Lung (tissue), 17 donors: ENCODE measurements at places on chromosomes 2 and 18. TPM values are rescaled to one million over a fixed set of nuclear protein-coding genes. Genes with fewer than 3 reads are reported as not detected.

- no peak for DNase-seq
These were observed 18.9 kb upstream of the ITGA4 start for GRCh38 chr2:181438261-181438660.

DNA sequence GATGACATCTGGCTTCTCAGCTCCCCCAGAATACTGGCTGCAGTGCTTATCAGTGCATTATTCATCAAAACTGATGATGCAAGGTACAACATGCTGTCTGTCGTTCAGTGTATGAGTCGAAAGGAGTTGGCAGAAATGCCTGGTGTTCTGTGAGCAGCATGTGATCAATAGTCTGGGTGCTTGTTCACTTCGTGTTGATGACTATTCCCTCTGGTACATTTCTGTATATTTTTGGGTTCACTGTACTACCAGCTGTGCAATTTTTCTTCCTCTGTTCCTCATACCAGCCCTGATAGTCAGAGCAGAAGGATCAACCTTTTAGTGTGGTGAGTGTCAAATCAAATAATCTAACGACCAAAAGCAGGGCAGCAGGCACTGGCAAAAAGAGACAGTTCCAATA is 59.0 kb upstream of the KLHL14 start:
- no peak for DNase-seq

- DNase-seq: no peak
These were observed 291.2 kb downstream of the RAD51AP2 start for GRCh38 chr2:17226941-17227490.

- DNase-seq: no peak
These were observed 584 bp downstream of the BOLA3 start for GRCh38 chr2:74146929-74147726.

- no peak for DNase-seq
These were observed 106.8 kb downstream of the CYP26B1 start for GRCh38 chr2:72040629-72041571.

Gene CDH2
- total RNA-seq: 5.0 TPM

DNA sequence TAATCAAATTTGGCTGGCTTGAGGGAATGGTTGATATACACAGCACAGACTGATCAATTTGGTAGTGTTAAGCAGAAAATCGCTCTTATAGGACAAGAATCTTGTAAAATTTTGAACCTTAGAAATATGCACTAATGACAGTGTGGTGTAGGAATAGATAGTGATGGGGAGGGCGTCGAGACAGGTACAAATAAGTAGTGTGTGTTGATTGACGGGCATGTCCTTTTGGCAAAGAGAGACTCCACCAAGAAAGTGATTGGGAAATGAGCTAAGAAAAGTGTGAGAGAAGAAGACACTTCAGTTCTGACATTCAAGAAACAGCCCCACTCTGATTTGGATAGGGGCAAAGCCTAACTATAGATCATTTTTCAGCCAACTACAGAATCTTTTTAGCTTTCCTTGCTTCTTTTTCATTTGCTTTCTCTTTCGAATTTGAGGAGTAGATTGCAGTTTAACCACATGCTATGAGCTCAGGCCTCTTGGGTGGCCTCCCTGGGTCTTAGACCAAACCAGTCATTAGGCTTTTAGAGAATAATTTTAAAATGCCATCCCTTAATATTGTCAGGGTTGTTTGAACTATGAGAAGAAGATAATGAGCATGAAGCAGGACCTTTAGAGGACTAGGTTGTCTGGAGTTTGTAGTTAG is 127.1 kb downstream of the CERS6 start:
- DNase-seq: no peak

DNA sequence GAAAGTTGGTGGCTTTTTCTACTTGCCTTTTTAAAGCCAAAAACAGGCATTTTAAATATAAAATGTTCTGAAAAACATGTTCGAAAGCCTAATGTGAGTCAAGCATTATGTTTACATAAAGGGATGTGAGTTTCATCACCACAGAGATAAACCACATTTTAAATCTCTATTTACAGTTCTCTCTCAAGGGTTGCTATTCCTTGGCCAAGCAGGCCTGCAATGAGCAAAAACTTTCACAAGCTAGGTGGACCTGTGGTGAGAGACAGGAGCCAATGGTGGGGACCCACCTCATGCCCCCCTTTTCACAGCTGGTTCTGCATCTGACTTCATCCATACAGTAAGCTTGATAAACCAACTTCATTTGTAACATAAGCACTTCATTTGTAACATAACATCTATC is 65.1 kb downstream of the CUL3 start:
- DNase-seq: peak; percentile 40

DNA sequence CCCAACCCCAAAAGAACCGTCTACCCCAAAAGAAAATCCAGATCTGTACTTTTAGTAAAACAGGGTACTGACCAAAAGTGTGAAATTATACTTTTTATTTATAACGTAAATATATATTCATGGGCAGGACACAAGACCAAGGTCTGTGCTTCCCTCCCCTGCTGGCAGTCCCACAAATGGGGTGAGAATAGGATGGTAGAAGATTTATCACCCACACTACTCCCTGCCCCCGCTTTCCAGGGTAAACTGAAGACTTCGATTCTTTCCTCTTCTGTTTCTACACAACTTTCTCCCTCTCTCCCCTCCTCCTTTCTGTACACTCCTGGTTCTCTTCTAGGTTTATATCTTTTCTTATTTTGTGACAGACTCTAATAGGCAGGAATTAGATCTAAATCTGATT is 79.7 kb downstream of the MDH1 start:
- DNase-seq: no peak

Gene MROH2A
- total RNA-seq: not detected

GRCh38 chr18:22790545-22791309 is 142.4 kb upstream of the RBBP8 start:
- peak; percentile 63 for DNase-seq

Gene SOWAHC
- 12.8 TPM for total RNA-seq

- no peak for DNase-seq
These were observed 4.3 kb downstream of the VAPA start for GRCh38 chr18:9918016-9918680.

- no peak for DNase-seq
These were observed 528.8 kb downstream of the STK39 start for GRCh38 chr2:167718560-167718959.

Gene PLCD4
- 1.1 TPM for total RNA-seq

- DNase-seq: no peak
These were observed 227.8 kb upstream of the RBBP8 start for GRCh38 chr18:22705328-22705727.

Gene DUSP2
- total RNA-seq: 7.3 TPM

Gene SCYGR4
- total RNA-seq: not detected

DNA sequence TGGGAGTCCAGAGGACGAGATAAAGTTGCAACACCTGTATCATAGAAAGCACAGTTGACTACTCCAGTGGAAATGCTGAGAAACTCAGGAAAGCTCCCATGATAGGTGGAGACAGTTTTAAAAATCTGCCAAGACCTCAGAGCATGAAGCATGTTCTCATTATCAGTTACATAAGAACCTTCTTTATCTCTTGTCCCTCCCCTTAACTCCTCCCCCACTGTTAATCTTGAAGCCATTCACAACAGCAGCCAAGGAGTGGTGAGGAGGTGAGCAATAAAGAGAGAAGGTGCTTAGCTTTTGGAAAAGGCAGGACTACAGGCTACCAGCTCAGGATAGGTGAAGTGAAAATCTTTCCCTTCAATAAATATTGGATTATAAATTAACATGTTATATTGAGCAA is 657.9 kb downstream of the NYAP2 start:
- DNase-seq: no peak

Gene RTP5
- not detected for total RNA-seq

- DNase-seq: no peak
These were observed 28.4 kb downstream of the ODC1 start for GRCh38 chr2:10419553-10420257.

GRCh38 chr2:118403658-118404451 is 315.6 kb downstream of the INSIG2 start:
- DNase-seq: no peak

Gene SCTR
- 22.3 TPM for total RNA-seq

Gene KIF1A
- total RNA-seq: 0.71 TPM

GRCh38 chr2:42195559-42195958 is 26.4 kb downstream of the EML4 start:
- DNase-seq: peak; percentile 56

DNA sequence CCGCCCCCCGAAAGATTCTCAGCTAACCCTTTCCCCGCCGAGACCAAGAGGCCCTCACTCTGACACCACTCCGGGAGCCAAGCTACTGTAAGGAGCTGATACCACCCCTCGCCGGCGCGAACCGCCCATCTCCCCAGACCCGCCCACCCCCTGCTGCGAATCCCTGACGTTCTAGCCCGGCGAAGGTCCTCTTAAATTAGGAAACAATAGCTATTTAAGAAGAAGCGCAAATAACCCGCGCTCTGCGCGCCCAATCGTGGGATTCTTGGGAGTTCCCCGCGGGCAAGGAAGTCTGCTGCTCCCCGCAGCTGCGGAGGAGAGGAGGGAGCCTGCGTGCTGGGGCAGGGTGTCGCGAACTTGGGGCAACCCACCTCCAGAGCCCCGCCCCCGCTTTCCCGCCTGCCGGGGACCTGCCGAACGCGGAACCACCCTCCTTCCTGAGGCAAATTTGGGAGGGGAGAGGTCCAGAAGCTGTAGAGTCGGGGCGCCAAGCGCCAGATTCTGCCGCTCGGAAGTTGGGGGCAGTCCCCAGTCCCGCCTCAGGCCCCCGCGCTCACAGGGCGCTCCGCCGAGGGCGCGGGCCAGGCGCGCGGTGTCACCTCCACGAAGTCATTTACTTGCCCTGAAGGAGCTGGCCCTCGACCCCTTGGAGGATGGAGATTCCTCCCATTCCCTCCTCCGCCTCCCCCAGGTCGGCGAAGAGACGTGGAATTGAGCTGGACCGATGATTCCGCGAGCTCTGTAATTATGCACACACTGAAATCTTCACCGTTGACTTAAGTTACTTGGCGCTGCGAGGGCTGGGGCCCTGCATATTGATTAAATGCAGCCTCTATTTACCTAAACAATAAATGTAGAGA is 8.4 kb upstream of the SP9 start:
- peak; percentile 73 for DNase-seq

DNA sequence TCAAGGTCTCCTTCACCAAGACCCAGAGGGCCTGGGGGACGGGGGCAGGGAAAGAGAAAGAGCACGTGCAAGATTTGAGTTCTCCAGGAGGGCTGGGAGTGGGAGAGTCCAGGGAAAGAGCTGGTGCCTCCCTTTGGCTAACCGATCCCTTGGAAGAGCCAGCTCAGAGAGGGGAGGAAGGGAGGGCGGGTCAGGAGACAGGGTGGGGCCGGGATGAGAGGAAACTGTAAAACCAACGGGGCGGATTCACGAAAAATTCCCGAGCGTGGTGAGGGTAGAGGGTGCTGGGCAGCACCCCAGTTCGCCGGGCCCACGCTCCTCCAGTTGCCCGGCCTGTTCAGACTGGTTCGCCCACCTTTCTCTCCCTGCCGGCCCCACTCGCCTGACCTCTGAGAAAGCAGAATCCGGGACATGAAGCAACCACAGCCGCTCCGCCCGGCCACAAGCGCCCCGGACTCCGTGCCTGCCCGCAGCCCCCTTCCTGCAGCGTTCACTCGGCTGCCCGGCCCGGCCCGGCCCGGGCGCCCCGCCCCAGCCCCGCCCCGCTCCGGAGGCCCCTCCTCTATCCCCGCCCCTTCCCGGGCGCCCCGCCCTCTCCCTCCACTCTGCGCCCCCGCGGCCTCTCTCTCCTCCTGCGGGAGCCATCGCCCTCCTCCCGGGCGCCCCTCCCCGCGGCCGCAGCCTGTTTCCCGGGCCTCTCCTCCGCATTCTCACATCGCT is 230.9 kb upstream of the SMAD2 start:
- peak; percentile 90 for DNase-seq

Gene TDRD15
- total RNA-seq: not detected

Gene CNTNAP5
- 0.06 TPM for total RNA-seq

DNA sequence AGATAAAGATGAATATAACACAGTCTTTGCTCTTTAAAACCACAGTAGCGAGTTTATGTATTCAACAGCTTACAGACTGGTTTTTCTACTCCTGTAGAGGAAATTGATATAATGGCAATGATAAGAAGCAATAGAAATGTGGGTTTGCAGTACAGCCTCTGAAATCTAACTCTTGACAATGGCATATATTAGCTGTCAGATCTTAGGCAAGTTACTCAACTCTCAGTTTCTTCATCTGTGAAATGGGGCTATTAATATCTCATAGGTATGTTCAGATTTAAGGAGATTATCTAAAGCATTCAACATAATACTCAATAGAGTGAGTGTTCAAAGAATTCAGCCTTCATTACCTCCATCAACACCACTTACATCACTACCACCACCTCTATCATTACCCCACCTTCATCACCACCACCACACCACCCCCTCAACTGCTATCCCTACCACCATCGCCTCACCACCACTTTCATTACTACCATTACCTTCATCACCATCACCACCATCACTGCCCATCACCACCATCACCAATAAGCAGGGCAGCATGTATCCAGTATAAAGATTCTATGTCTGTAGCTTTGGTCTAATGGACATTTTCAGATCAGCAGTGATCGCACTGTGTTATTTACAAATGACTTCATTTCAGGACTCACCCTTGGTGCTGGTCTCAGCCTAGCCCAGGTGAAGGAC is 22.7 kb downstream of the AOX1 start:
- DNase-seq: no peak

DNA sequence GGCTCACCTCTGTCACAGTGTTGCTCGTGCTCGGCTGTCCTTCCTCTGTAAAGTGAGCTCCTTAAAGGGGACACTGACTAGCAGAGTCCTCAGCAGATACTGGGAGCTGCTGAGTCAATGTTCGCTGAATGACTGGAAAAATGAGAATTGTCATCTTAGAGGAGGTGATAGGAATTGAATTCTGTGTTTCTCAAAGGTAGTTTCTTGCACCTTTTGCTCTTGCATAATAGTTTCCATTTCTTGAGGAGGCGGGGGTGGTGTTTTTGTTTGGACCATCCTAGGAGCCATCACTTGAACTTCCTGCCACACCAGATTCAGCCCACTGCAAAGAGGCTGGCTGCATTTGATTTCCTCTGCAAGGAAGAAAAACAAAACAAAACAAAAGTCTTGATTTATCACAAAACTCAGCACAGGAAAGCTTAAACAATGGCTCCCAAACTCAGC is 11.4 kb upstream of the RFX8 start:
- no peak for DNase-seq

Gene TRIB2
- 47.4 TPM for total RNA-seq

DNA sequence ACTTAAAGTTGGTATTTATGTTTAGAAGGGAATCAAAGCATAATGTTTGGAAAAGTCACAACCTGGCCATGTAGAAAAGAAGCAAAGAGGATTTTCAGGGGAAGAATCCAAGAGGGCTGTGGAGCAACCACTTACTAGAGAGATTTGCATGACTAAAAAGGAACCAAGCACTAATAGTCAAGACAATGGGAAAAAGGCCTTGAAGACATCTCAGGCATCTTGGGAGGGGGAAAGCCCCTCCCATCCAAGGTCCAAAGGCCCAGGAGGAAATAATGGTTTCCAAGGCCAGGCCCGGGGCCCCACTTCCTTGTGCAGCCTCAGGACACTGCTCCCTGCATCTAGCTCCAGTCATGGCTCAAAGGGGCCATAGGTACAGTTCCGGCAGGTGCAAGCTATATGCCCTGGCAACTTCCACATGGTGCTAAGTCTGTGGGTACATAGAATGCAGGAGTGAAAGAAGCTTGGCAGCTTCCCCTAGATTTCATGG is 128.1 kb downstream of the EIPR1 start:
- DNase-seq: no peak
